ENCODE measurements at places on chromosomes 1 and 21.

DNA sequence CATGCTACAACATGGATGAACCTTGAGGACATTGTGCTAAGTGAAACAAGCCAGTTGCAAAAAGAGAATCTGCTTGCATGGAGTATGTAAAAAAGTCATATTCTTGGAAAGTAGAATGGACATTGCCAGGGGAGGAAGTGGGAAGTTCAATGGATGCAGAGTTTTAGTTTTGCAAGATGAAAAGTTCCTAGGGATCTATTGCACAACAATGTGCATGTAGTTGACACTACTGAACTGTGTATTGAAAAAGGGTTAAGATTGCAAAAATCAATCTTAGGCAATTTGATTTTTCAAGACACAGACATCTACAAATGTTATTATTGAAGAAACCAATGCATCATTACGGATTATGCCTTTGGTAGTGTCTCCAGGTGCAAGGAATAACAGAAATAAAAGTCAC is 50.3 kb upstream of the MAGI3 start:
- no peak for DNase-seq

DNA sequence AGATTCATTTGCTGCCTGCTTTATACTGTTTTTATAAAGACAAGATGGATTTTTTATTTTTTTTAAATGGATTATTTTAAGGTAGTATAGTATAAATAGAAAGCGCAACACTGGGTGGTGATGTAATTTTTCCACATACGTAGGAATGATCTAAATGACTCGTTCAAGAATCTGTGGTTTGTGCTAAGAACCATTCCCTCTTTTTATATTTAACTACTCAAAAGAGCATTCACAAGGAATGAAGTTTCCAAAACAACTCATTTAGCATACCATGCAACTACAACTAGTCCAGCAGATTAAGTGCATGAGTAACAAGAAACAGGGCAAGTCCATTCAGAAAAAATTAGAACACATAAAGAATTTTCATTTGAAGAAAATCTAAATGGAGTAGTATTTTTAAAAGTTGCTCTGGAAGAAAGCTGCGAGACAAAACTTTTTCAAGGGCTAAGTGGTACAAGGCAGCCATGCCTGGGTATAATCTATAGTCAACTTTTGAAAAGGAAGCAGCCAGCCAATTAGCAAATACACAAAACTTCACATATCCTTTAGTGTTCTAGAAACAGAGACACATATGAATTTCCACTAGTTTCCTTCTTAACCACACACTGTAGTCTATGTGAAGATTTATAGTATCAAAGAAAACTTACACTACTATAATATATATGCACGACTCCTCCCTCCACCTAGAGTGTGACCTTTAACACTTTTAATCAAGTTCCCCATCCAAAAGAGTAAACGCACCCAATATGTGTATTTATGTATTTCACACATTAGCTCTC is 23.4 kb downstream of the GTF2B start:
- no peak for DNase-seq

GRCh38 chr1:237894131-237894530 is 3.4 kb upstream of the ZP4 start:
- no peak for DNase-seq

GRCh38 chr1:41700986-41701535 is 216.6 kb upstream of the EDN2 start:
- no peak for DNase-seq

- no peak for DNase-seq
These were observed 110.0 kb upstream of the VANGL1 start for GRCh38 chr1:115531631-115532264.

DNA sequence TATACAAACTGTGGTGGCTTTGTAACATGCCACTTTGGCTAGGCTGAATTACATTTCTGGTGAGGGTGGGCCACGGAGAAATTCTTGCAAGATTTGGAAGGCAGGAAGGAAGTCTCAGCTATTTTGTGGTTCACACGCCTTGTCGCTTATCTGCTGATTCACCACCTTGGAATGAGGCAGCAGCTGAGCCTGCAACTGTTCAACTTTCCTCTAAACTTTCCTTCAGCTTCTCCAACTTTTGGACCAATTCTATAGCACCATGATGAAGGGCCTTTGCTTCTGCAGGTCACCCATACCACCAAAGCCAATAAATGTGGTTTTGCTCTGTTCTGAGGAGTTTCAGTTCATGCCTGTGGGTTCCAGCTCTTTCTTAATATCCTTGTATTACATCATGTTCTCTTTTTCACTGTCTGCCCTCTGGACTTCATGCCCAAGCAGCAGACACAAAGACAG is 337.6 kb upstream of the SNX7 start:
- no peak for DNase-seq

DNA sequence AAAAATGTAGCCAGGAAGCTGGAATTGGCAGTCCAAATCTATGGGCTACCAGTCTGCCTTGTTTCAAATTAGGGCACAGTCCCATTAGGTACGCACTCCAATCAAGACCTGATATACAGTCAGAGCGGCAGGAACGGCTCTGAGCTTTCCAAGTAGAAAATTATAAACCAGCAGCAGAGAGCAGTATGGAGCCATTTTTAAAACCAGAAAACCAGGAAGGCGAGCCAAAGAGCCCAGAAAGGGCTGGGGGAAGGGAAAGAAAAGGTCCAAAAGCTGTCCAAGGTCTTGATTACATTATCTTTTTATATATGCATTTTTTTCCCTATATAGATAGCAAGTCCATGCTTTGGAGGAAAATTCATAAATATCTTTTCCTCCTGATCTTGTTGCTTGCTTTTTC is 719.0 kb downstream of the RWDD3 start:
- DNase-seq: no peak

DNA sequence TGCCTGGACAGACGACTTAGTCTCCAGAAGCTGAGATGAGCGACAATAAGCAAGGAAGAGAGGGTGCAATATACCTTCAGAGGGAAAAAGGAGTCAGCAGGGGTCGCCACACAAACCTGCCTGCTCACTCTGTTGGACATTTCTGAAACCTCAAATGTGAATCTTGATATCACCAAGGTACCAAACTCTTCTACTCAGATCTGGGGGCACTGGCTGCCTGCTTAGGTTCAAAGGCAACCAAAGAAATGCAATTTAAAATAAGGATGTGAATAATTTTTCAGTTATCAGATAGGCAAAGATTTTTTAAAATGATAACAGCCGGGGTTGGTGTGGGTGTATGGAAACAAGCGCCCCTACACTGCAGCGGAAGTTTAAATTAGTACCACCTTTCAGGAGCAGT is 164.2 kb downstream of the HIVEP3 start:
- DNase-seq: no peak

GRCh38 chr21:43850728-43851295 is 14.2 kb upstream of the AGPAT3 start:
- no peak for DNase-seq

DNA sequence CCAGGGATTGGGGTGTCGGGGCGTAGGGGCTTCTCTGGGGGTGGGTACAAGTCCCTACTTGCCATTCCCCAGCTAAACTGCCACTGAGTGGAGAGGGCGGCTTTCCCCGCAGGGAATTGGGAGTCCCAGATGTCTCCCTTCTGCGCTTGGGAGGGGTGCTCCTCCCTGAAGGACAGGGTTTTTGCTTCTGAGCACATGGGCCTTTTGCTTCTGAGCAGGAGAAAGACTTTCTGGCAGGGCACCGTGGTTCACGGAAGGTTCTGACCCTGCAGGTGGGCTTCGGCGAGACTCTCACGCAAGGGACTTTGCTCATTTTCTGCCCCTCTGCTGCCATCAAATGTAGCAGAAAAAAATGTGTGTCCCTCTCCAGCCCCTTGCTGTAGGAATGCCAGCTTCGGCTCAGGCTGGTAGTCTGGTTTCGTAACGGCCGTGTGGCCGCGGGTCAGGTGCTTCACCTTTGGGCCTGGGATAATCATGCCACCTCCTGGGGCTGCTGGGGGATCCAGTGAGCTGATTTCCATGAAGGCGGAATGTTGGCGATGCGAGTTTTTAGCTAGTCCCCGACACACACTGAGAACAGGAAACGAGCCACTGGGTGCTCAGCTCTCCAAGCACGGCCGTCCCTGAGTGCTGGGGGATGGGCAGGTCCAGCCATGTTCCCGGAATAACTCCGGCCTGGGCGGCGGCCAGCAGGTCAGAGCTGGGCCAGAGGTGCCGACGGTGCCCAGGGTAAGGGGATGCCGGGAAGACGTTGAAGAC is 364.0 kb downstream of the CAMTA1 start:
- DNase-seq: no peak

DNA sequence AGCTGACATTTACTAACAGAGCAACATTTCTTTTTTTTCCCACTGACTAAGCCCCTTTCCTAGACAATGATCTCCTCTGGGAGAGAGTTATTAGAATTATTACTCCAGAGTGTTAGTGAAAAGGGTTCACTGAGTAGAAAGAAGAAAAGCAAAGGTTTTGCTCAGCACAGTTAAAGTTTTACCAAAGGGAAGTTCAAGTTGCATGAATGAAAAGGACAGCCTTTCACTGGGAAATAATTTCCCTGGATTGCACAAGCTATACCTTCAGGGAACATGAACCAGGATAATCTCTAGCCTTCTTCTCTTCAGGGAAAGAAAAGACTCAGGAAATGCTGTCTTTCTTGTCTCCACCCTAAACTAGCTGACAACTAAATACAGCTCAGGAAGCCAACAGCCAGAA is 71.4 kb upstream of the ESRRG start:
- DNase-seq: no peak

- no peak for DNase-seq
These were observed 7.3 kb downstream of the WDR26 start for GRCh38 chr1:224427346-224427745.

All from effector CD4-positive, alpha-beta T cell (primary cell).